ENCODE measurements at places on chromosomes 16 and 17.

GRCh38 chr17:31744511-31744951 lies 114.5 kb downstream of the COPRS start:
- DNase-seq, result no peak

DNA sequence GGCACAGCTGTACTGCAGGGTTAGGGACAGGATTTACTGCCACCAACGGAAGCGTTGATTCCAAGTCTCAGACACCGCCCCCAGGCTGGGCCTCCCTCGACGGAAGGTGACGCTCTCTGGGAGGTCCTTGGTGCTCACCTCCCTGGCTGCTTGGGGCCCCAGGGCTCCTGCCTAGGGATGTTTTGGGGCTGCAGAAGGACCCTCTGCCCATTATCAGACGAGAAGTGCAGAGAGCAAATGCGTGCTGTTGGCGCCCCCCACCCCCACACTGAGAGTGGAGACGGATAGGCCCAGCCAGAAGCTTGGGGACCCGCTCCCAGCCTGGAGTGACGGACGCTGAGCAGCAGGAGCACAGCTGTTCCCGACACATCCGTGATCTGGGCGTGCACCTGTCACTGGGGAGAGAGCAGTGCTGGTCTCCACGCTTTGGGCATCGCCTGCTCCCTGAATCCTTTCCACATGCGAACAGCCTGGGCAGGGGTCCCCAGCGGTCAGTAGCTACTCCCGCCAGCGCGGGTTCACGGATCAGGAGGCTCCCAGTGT lies 5.1 kb upstream of the SOX8 start:
- no peak for DNase-seq

DNA sequence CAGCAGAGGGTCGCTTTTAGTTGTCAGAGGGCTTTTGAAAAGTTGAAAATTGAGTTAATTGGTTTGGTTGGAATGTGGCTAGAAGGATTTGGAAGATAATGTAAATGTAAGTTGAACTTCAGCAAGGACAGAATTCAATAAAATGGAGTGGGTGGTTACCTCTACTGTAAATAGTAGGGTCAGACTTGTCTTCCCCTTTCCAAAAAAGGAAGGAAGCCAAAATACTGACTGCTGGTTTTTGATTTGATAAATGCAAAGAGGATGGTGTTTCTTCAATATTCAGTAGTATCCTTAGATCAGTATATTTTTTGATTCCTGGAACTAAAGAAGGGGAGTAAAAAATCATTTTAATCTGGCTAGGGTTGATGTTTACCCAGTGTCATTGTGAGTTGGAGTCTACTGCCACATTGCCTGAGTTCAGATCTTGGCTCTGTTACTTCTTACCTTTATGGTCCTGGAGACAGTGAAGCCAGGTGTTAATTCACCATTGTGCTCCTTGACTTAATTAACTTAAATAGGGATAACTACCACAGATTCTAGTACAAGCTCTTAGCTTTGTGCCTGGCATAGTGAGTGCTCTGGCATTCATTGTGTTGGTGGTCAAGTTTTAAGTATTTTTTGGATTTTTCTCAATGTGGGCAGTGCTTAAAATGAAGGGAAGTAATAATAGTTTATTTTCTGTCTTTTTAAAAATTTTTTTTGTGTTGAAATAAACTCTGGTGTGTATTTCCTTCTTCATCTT lies 4.4 kb downstream of the HAPSTR1 start:
- DNase-seq, result no peak

DNA sequence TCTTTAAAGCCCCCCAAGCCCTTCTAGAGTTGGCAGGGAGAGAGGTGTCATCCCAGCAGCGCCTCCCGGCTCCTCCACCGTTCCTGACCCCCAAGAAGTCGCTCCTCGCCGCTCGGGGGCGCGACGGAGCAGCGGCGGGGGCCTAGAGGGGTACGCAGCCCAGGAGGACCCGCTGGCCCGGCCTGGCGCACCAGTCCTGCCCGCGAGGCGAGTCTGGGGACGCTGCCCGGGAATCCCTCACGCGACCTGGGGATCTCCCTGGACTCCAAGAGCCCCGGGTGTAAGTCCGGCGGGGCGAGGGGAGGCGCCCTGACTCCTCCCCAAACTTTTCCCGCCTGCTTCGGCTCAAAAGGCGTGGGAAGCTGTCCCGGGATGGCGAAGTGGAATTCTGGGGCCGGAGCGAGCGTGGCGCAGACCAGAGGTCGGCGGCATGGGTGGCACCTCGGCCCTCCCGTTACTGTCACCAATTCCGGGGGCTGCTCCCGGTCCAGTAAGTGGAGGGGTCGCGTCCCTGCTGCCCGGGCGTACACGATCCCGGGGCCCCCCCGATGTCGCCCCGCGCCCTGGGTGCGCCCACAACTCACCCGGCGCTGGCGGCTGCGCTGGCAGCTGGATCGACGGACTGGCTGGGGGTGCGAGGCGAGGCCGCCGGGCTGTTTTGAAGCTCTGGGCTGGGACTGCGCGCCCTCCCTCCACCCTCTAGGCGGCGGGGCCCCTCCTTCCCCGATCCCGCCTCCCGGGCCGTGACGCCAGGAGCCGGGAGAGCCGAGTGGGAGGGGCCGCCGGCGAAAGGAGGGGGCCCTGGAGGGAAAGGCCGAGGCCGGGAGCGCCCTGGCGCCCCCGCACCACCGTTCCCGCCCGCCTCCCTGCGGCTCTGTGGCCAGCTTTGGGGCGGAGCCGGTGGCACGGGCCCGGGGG lies at the start of gene EMP2:
TSS of gene EMP2 (minus strand) at position 634 of the 918 bp plus-strand sequence. CDS start 32,981 bp downstream, outside the sequence.
- no peak for DNase-seq

- DNase-seq, result no peak
Measured at GRCh38 chr16:9409560-9410493, 318.4 kb downstream of the HAPSTR1 start.

- no peak for DNase-seq
Measured at GRCh38 chr17:60640503-60640902, 37.1 kb upstream of the BCAS3 start.

Measured in GM12878 (cell line).